ENCODE measurements at places on chromosomes 1 and 21.

DNA sequence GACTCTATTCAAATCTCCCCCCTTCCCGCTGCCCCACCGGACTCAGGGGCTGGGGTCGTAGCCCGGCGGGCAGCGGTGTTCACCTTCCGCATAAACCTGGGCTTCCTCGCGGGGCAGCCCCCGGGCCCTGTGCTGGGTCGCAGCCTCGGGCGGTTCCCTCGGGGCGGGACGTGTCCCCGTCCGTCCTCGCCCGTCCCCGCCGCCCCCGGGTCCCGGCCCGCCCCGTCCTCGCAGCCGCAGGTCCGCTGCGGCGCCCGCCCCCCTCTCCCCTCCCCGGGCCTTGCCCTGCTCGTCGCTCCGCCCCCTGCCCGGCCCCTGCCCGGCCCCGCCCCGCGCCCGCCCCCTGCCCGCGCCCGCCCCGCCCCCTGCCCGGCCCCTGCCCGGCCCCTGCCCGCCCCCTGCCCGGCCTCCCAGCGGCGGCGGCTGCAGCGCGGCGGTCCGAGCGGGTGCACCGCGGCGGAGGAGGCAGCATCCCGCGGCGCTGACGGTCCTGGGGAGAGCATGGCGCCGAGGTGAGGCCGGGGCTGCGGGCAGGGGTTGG is at the start of gene COL18A1:
TSS of gene COL18A1 (plus strand) at position 436 of the 541 bp plus-strand sequence. CDS start at position 502, 66 bp downstream.
- DNase-seq = no peak

DNA sequence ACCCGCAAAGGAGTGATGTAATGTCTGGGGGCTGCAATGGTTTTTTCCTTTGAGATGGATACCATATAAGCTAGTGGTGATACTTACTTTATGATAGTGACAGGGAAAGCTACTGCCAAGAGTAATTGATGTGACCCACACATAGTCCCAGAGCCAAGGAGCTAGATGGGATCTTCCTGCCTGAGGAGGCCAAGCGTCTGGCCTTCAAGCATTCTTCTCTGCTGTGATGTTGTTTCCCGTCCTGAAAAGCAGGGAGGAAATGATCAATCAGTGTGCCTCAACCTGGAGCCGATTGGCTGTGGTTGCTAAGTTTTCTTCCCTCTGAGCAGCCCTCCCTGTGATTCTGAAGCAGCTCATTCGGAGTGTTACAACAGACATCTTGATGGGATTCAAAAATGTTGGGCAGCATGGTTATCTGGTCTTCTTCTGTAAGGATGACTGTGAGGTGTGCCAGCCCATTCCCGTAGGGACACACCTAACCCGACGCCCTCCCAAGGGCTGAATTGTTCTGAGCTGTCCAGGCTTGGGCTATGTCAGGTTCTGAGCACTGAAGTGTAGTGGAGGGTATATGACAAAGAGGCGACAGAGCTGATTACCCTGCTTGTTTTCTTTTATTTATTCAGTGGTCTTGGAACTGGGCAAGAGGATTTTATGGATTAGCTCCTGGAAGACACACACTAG is 56.7 kb downstream of the UCK2 start:
- no peak for DNase-seq

GRCh38 chr21:39317134-39318090 is 4.0 kb upstream of the BRWD1 start:
- DNase-seq = no peak

- DNase-seq = no peak
These were observed 90.6 kb upstream of the NGF start for GRCh38 chr1:115428676-115429075.

- no peak for DNase-seq
These were observed 11.1 kb downstream of the ITGA10 start for GRCh38 chr1:145898756-145899155.

- DNase-seq = no peak
These were observed 46.0 kb upstream of the JUN start for GRCh38 chr1:58829866-58830265.

- no peak for DNase-seq
These were observed 2.4 kb downstream of the GUCA2A start for GRCh38 chr1:42162181-42162580.

DNA sequence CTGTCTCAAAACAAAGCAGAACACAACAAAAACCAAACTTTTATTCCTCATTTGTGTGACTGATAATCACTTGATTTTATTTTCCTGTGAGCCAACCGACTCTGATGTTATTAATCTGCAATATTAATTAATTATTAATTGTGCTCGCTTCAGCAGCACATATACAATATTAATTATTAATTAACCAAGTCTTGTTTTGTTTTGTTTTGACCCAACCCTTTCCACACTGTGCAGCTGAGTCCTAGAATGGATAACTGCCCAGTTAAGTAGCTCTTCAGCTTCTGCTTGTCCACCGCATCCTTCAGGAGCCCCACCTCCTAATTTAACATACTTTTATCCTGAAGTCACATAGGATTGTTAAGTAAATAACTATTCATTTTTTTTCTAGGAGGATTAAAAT is 47.4 kb upstream of the EXO1 start:
- no peak for DNase-seq

DNA sequence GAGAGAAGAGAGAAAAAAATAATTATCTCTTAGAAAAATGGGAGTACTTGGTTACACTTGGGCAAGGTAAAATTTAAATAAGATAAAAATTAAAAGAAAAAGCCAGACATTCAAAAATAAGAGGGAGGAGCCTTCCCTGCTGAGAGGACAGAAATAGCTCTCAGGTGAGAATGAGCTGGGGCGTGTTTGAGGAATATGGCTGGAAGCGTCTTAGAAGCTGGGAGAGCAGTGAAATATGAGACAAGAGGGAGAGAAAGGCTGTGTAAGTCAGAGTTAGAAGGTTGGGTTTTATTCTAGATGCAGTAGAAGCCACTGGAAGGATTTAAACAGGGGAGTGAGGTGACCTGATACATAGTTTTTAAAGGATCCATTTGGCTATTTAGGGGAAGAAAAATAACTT is 154.2 kb upstream of the L1TD1 start:
- DNase-seq = no peak

GRCh38 chr1:18387307-18387706 is 93.4 kb upstream of the KLHDC7A start:
- DNase-seq = no peak
